Non-pigmented ciliary epithelial cell (primary cell): ENCODE measurements at places on chromosomes 12 and 14.

- DNase-seq: no peak
Observed at GRCh38 chr14:41409806-41410205, 196.9 kb upstream of the LRFN5 start.

DNA sequence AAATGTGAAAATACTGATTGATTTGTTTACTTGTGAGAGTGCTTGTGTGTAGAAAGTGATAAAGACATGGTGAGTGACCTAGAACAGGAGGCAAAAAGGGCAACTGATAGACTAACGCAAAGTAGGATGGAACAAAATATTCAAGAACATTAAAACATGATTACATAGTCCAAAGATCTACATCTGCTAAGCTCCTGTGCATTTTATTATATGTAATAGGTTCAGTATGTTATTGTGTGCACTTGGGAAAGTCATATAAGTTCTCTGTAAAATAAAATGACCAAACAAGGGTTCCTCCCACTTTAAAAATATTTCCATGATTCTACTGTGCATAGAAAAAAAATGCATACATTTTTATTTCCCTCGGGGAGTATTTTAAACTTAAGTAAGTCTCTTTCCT lies 74.3 kb upstream of the GPHB5 start:
- no peak for DNase-seq

- no peak for DNase-seq
Observed at GRCh38 chr14:34926552-34926951, 51.4 kb upstream of the BAZ1A start.

GRCh38 chr12:92020983-92021665 lies 124.5 kb downstream of the BTG1 start:
- no peak for DNase-seq

DNA sequence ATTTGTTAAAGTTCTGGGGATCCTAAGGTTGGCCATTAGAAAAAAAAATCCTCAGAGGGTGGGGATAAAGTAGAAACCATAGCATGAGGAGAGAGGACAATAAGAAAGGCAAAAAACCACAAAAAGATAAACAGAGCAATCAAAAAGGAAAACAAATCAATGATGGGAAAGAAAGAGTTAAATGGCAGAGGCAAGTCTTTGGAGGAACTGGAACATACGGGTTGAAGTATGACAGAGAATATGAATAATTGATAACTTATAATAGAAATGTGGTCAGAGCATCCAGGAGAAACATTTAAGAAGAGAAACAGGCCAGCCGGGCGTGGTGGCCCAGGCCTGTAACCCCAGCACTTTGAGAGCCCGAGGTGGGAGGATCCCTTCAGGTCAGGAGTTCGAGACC lies 17.8 kb upstream of the SALL2 start:
- DNase-seq: no peak
